ENCODE measurements at places on chromosomes 16 and 17.

DNA sequence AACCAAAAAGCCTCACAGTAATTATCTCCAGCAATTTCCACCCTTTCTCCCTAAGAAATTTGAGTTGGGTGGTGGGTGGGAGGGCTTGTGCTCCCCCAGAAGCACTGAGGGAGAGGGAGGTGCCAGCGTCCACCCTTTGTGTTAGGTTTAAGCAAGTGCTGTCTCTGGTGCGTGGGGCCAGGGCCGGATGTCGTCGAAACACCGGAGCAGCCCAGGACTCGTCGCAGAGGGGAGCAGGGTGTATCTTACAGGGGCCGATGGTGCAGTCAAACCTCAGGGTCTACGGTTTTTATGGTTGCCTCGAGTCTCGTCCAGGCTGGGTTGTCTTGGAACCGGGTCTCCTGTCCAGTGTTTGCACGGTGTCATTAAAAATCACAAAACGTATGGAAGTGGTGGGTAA is 35.3 kb downstream of the METRNL start:
- peaks cover 8% of the 10 kb centered on the region for H3K4me1 ChIP-seq
- H3K27ac ChIP-seq: no peak overlapping the region
- H3K36me3 ChIP-seq: no peaks in the 10 kb centered on the region
- H3K4me3 ChIP-seq: no peak overlapping the region

DNA sequence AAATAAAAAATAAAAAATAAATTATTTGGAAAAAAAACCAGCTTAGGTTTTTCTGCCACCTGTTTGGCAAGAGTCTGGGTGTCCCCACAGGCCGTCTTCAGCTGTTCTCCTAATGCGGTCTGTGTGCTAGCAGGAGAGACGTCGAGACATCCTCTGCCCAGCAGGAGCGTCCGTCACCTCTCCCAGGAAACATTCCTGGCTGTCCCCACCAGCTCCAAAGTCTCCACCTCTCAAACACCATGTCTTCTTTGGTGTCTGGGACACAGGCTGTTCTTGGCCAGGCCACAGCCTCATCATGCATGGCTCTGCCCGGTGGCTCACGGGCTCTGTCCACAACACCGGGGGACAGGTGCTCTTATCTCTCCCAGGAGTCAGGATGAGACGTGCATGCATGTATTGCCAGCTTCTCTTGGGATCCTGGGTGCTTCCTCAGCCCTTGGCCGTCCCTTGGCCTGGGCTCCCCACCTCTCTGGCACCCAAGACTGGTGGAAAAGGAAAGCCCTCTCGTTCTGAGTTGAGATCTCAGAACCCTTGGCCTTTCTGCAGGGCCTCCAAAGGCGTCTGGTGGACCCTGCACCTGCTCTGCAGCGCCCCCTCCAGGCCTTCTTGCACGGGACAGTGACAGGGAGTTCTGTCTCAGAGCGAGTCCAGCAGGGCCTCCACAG is 84.9 kb upstream of the CBX4 start:
- no peak overlapping the region for H3K4me3 ChIP-seq
- H3K27me3 ChIP-seq: peaks cover 24% of the 10 kb centered on the region
- H3K4me1 ChIP-seq: no peaks in the 10 kb centered on the region
- no peak overlapping the region for H3K27ac ChIP-seq
- H3K36me3 ChIP-seq: no peaks in the 10 kb centered on the region

- DNase-seq: no peak
- H3K27ac ChIP-seq: no peak overlapping the region
- no peak overlapping the region for H3K4me3 ChIP-seq
- H3K4me1 ChIP-seq: peaks cover 35% of the 10 kb centered on the region
- peaks cover 12% of the 10 kb centered on the region for H3K36me3 ChIP-seq
Observed at GRCh38 chr17:77345260-77345910, 204.6 kb downstream of the SEC14L1 start.

GRCh38 chr17:13874817-13875216 is 194.5 kb upstream of the COX10 start:
- DNase-seq: no peak
- H3K27ac ChIP-seq: no peak overlapping the region
- no peak overlapping the region for H3K4me3 ChIP-seq
- H3K27me3 ChIP-seq: no peaks in the 10 kb centered on the region
- H3K4me1 ChIP-seq: no peaks in the 10 kb centered on the region
- H3K36me3 ChIP-seq: peaks cover 14% of the 10 kb centered on the region

DNA sequence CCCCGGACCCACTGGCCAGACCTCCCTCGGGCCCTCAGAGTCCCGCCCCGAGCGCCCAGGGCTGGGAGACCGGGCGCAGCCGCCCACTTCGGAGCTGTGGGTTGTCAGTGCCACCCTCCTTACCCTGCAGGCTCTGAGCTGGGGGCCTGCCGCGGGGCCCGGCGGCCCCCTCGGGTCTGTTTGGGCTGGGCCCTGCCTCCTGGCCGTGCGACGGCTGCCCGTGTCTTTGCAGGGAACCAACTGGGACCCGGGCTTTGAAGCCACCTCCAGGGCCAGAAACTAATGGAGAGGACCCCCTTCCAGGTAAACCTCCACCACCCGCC is 443 bp downstream of the TEDC2 start:
- H3K27me3 ChIP-seq: no peaks in the 10 kb centered on the region
- peaks cover 6% of the 10 kb centered on the region for H3K36me3 ChIP-seq
- no peak overlapping the region for H3K27ac ChIP-seq
- no peak for DNase-seq

Measured in activated naive CD8-positive, alpha-beta T cell treated with anti-CD3 and anti-CD28 coated beads for 36 hours (primary cell).